A549 treated with CORT108297 at 1 μM for 4 hours (cell line): ENCODE measurements at places on chromosomes 13 and 19. TPM values are rescaled to one million over a fixed set of nuclear protein-coding genes. Genes with fewer than 3 reads are reported as not detected.

Gene PAN3
- 6.7 to 8.8 TPM (median 8.1 TPM) in 5 replicates for total RNA-seq

Gene FCER2
- total RNA-seq: not detected in 5 replicates

Gene UBE2L5
- total RNA-seq: not detected in 5 replicates

Gene CPT1C
- total RNA-seq: 12.0 to 15.0 TPM (median 12.8 TPM) in 5 replicates

Gene MRI1
- total RNA-seq: 10.9 to 16.9 TPM (median 16.1 TPM) in 5 replicates

Gene KHSRP
- total RNA-seq: 192 to 210 TPM (median 205 TPM) in 5 replicates

Gene BRSK1
- 3.3 to 5.4 TPM (median 4.0 TPM) in 5 replicates for total RNA-seq

Gene NPAS1
- total RNA-seq: 5.3 to 8.6 TPM (median 6.4 TPM) in 5 replicates

Gene CYP4F8
- not detected in 5 replicates for total RNA-seq

Gene KCNC3
- 0.87 to 1.6 TPM (median 1.4 TPM) in 5 replicates for total RNA-seq

Gene NCCRP1
- 1.1 to 2.1 TPM (median 1.7 TPM) in 5 replicates for total RNA-seq

Gene ZNF296
- 5.3 to 12.0 TPM (median 10.1 TPM) in 5 replicates for total RNA-seq

Gene DCT
- total RNA-seq: not detected in 5 replicates

Gene C1QTNF9B
- not detected in 5 replicates for total RNA-seq

Gene CDC37
- total RNA-seq: 159 to 201 TPM (median 189 TPM) in 5 replicates

Gene ADPRHL1
- total RNA-seq: 12.2 to 15.5 TPM (median 12.9 TPM) in 5 replicates

Gene ZNF324B
- total RNA-seq: 5.8 to 7.5 TPM (median 7.3 TPM) in 5 replicates

Gene LHB
- not detected in 5 replicates for total RNA-seq

Gene SYCN
- total RNA-seq: not detected in 5 replicates

Gene LRRC4B
- total RNA-seq: 0.37 to 0.93 TPM (median 0.67 TPM) in 5 replicates

Gene GNA15
- total RNA-seq: 0.06 to 0.08 TPM (median 0.07 TPM) in 5 replicates

Gene GPR180
- 2.9 to 3.8 TPM (median 3.6 TPM) in 5 replicates for total RNA-seq

Gene PODNL1
- 0.88 to 1.8 TPM (median 1.1 TPM) in 5 replicates for total RNA-seq

Gene SLC25A42
- 0.44 to 1.2 TPM (median 0.67 TPM) in 5 replicates for total RNA-seq

Gene ZNF841
- total RNA-seq: 1.8 to 2.7 TPM (median 2.4 TPM) in 5 replicates

Gene CEACAM16
- total RNA-seq: 0.09 to 0.24 TPM (median 0.10 TPM) in 4 of 5 replicates, not detected in the other

Gene TSPAN16
- not detected in 5 replicates for total RNA-seq

Gene CPB2
- total RNA-seq: not detected in 5 replicates

Gene CD209
- total RNA-seq: not detected in 5 replicates

Gene NLRP5
- not detected in 5 replicates for total RNA-seq

Gene LAIR1
- total RNA-seq: not detected in 5 replicates
